ENCODE measurements at places on chromosomes 6 and 20.

DNA sequence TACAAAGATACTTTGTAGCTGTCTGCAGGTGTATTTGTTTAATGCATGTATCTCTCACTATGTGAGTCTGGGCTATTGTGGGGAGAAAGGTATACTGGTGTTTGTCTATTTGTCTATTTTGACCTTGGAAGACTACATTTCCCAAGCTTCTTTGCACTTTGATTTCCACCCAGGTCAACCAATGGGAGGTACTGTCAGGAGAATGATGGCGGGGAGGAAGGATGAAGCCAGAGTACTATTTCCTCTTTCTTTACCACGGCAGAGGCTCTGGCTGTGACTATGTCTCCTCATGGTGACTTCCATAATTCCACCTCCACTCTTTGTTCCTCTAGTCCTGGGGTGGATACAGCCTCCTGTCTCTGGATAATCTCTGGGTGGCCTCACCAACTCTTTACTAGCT lies 23.1 kb downstream of the LBP start:
- DNase-seq: peak; percentile 5

DNA sequence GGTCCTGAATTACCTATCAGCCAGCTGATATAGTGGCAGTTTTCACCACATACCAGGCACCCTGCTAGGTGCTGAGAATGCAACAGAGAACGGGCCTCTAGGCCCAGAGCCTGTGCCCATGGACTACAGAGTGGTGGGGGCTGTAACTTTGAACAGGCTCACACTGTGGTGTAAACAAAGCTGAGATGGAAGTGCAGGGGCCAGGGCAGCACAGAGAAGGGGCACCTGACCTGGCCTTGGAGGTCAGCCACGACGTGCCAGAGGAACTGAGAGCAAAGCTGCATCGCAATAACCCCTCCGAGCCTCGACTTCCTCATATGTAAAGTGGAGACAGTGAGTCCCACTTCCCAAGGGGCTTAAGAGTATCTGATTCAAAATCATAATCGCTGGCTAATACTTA lies 105.8 kb downstream of the MAFB start:
- no peak for DNase-seq

- no peak for DNase-seq
These were observed 20.9 kb upstream of the PNPLA1 start for GRCh38 chr6:36248980-36249379.

DNA sequence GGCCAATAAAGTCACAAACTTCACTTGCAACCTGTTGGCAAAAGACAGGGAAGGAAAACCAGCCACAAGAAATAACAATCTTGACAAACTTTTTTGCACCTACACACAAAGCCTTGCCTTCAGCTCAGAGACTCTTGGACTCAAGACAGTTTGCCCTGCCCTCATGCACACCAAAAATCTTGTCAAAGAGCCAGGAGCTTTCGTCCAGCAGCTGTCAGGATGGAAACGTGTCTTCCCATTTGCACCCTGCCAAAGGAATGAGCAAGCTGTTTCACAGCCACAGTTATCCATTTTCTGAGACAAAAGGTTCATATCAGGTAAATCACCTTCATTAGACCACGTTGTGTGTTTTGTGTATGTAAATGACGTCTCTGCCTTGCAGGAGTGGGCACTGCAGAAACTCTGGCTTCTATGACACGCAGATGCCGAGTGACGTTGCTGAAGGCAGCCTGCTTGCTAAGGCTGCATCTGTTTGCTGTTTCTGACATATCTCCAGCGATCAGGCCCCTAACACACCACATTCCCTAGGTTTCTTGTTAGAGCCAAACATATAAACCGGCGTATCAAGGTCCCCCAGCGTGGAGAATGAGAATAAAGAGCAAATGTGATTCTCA lies 193.4 kb downstream of the SYNDIG1 start:
- DNase-seq: no peak

GRCh38 chr6:53811082-53811481 lies 16.3 kb downstream of the LRRC1 start:
- DNase-seq: no peak

DNA sequence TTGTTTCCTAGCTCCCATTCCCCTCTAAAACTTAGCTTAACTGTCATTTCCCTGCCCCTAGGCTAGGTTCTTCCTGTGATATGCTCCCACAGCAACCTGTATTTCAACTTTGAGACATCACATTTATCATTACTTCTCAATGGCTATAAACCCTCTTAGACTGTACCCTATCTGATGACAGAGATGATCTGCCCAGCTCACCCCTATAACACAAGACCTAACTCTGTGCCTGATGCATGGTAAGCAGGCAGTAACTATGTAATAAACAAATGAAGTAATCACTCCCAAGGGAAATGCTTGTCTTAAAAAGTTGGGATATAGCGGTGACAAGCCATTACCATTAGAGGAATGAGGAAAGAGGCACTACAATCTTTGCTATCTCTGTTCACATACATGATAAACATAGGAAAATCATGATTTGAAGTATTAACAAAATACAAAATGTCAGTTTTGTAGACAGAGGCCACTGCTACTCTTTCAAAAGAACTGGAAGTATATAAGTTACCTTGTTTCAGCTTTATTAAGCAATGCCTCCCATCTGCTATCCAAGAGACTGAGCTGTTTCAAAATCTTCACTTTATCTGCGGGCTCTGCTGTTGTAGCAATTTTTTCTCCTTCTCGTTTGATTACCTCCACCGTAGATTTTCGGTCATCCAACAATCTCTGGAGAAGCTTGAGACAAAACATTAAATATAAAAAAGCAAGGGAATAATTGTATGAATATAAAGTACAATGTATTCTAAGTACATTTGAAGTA lies 110.7 kb downstream of the DST start:
- DNase-seq: no peak
